ENCODE measurements at places on chromosomes 2 and 18. TPM values are rescaled to one million over a fixed set of nuclear protein-coding genes. Genes with fewer than 3 reads are reported as not detected.

The KCTD18 gene
- 12.8 TPM for total RNA-seq

The ALK gene
- total RNA-seq: not detected

The ARHGEF4 gene
- total RNA-seq: 3.3 TPM

The CCDC88A gene
- total RNA-seq: 63.8 TPM

The VWC2L gene
- total RNA-seq: not detected

The CCDC148 gene
- total RNA-seq: 0.56 TPM

The CHAC2 gene
- total RNA-seq: 6.9 TPM

The IL18R1 gene
- 0.18 TPM for total RNA-seq

The VWA3B gene
- not detected for total RNA-seq

The COL6A3 gene
- 1,501 TPM for total RNA-seq

The MYOM1 gene
- total RNA-seq: under 0.01 TPM

The TAF4B gene
- 0.83 TPM for total RNA-seq

GRCh38 chr2:55493220-55493619, 26.3 kb upstream of the CFAP36 start:
- DNase-seq: peak; percentile 68

- DNase-seq: no peak
These were observed 207.4 kb upstream of the HDAC4 start for GRCh38 chr2:239608260-239608659.

GRCh38 chr2:42812899-42813479, 20.6 kb upstream of the HAAO start:
- DNase-seq: peak; percentile 31

DNA sequence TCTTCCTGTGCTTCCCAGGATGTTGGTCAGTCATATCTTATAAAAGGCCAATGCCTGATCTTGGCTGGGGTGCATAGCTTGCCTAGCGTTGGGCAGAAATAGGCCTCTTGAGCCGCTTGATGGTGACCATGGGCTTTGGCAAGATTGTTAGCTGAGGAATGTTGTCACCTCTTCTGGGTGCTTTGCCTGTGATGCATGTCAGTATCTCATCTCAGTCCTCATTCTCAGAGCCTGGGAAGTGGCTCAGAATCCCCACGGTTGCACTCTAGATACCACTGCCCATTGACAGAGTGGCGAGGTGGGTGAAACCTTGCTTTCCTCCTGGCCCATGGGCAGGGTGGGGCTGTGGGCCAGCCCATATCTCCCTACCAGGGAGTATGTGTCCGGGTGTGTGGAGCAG, 79.2 kb upstream of the MGAT5 start:
- DNase-seq: no peak

DNA sequence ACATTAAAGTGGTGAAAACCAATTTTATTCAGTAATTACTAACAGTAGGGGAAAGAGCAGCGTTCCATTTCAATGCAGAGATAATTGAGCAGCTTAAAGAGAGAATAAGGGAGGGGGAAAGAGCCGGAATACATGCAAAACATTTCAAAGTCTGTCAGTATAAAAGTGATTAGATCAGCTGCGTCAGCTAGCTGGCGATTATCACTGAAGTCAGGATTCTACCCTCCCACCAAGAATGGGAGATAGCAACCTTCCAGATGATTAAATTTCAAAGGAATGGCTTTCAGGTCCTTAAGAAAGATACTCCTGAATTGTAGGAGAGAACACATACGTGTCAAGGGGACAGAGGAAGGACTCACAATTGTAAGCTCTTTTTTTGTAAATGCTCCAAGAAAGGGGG, 2.7 kb upstream of the ZC3H6 start:
- no peak for DNase-seq

- DNase-seq: no peak
These were observed 137.1 kb upstream of the TWIST2 start for GRCh38 chr2:238710787-238711186.

DNA sequence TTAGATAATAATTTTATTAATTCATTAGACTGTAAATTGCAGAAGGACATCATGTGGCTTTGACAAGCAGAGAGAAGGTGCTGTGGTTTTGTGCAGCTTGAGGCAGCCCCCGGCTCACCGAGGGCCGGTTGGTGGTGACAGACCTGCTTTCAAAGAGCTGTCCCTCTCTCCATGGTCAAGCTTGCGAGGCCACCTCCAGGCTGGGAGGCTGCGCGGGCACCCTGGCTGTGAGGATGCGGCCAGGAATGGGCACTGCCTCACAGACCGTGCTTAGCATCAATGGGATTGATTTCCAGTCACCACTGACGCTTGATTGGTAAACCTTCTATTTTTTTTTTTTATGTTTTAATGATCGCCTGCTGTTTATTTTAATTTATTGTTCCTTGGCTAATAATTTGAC, 690.9 kb downstream of the GALR1 start:
- no peak for DNase-seq

GRCh38 chr18:50877545-50878265, 1.2 kb upstream of the ME2 start:
- no peak for DNase-seq

GRCh38 chr2:131046918-131047652, 46.2 kb downstream of the FAM168B start:
- DNase-seq: no peak

DNA sequence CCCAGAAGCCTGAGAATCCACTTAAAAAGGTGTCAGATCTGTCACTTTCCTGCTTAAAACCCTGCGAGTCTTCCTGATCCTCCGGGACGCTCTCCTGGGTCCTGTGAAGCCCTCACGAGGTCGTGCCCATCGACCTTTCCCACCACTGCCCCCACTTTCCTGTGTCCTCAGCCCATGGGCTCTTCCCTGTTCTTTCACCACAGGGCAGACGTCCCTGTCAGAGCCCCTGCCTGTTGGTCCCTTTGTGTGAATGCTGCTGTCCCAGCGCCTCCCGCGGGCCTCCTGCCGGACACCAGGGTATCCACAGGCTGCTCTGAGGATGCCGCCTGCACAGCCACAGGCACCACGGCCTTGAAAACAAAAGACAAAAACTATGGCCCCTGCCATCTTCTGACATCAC, 125.6 kb downstream of the TMEM18 start:
- DNase-seq: no peak

- DNase-seq: peak; percentile 28
These were observed 109.6 kb downstream of the KYNU start for GRCh38 chr2:142987044-142987443.

GRCh38 chr2:65826567-65826966, 394.2 kb upstream of the SPRED2 start:
- no peak for DNase-seq

DNA sequence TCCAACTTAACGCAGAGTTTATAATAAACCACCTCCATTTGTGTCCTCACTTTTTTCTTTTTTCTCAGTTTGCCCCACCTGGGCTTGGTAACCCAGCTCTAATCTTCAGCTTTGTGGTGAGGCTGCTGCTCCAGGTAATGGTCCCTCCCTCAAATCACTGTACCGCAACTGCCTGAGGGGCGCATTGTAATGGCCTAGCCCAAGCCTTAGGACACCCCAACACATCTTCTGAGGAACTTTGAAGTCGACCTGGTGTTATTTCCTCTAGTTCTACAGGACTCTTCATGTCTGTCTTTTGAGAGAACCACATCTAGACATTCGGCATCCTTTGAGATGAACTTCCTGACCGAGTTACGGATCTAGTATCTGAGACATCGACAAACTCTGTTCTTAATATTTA, 99.7 kb downstream of the PLEKHM3 start:
- DNase-seq: no peak

GRCh38 chr2:72887740-72888437, 681 bp downstream of the SPR start:
- peak; percentile 84 for DNase-seq

DNA sequence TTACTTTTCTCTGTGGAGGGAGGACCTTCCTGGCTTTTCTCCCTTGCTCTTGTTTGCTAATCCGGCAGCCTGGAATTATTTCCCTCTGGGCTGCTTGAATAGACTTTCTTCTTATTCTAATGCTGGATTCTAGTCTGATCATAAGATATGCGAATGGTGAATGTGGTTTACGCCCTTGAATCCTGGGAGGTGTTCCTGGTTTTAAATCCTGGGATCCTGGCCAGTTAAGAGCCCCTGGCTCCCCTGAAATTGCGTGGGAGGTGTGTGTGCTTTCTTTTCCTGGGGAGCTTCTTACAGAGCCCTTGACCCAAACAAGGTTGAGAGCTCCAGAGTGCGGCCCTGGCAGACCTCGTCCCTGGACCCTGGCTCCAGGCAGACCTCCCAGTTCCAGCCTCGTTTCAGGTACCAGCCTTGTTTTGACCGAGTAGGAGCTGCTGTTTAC, 2.8 kb downstream of the SH3BP4 start:
- peak; percentile 64 for DNase-seq

DNA sequence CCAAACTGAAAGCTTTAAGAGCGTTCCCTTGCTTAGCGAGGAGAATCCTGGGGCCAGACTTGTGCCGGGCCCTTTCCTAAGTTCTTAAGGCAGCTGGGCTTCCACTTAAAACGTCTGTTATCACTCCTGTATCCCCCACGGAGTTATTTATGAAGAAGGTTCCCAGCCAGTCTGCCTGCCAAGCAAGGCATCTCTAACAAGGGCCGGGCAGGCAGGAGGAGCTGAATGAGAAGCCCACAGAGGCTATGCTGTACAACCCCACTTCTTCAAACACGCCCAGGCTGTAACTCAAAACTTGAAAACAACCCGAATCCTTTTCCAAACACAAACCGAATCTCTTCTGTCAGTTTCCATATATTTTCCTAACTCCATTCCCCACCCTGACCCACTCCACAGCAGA, 39.0 kb upstream of the ZFP36L2 start:
- no peak for DNase-seq

DNA sequence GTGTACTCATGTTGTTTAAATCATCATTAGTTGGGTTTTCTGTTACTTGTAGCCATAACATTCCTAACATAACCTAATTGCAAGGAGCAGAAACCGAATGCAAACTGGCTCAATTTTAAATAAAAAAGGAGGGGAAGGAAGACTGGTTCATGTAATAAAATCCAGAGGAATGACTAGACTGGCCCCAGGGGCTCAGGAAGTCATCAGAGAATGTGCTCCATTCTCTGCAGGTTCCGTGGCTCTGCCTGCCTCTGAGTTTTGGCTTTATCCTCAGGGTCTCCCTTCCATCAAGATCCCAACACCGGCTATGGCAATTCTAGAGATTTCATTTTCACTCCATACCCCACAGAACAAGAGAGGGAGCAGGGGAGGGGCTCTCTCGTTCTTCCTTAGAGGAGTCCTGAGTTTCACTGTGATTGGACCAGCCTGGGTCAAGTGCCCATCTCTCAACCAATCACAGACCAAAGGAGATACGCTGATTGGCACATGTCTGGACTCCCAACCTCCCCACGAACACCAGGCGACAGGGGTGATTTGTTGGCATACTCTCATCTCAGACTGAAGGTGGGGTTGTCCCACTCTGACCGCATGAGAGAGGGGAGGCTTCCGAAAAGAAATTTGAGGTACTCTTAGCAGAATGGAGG, 64.8 kb downstream of the NPPC start:
- DNase-seq: no peak

DNA sequence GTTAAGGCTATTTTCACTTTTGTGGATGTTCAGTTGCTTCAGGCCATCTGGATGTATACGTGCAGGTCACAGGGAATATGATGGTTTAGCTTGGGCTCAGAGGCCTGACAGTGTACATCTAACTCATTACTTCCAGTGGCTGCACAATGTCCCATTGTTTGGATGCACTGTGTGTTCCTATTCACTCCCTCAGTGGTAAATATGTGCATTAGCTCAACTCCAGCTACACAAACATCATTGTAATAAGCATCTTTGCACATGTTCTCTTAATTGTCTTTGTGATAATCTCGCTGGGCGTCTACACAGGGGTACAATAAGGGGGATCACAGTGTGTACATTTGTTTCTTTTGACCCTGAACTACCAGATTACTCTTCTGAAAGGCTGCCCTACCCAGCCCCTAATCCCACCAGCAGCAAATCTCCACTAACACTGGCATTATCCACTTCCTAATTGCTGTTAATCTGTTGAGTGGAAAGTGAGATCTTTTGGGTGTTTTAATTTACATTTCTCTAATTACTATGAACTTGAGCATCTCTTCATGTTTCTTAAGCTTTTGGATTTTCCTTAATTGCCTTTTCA, 56.1 kb upstream of the POLE4 start:
- no peak for DNase-seq

DNA sequence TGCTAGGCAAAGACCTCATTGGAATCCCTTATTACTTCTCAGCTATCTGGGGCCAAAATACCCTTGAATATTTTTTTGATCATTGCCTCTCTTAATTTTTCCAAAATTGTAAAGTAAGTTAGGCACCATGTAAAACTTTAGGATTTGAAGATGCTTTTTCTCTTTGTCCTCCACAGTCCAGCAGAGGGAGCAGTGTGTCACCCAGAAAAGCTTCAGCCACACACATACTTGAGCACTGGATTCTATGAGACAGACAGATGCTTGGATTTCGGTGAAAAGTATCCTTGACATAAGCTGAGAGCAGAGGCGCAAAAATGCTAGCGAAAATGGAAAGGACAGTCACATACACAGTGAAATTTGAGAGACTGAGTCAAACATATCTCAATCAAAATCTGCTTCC, 74.7 kb upstream of the KCNJ3 start:
- DNase-seq: peak; percentile 0

- DNase-seq: no peak
These were observed 901 bp downstream of the SPOPL start for GRCh38 chr2:138502255-138503086.

DNA sequence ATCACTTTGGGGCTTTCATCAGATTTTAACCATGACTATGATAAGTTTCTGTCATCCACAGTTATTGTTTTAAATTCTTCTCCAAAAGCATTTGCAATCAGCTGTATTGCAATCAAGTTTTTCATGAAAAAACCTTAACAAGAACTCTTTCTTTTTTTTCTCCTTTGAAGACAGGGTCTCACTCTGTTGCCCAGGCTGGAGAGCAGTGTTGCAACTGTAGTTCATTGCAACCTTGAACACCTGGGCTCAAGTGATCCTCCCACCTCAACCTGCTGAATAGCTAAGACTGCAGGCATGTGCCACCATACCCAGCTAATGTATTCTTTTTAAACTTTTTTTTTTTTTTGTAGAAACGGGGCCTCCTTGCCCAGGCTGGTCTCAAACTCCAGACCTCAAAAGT, 45.5 kb upstream of the C2orf66 start:
- DNase-seq: no peak

DNA sequence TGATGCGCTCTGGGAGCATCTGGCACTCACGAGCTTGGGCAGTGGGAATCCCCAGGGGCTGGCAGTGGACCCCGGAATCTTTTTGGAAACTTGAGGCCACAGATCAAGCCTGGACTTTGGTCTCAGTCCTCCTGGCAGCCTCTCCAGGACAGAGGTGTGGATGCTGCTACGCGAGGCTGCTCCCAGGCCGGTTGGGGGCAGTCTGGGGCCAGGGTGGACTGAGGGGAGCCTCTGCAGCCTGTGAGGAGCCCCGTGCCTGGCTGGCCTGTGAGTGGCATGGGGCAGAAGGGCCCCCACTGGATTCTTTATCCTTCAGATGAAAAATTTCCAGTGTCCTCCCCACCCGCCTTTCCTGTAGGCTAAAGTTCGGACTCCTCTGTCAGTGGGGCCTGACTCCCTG, 12.7 kb upstream of the DES start:
- no peak for DNase-seq

Measured in IMR-90 (cell line).